ENCODE measurements at places on chromosomes 5 and 9. TPM values are rescaled to one million over a fixed set of nuclear protein-coding genes. Genes with fewer than 3 reads are reported as not detected.

The PDE6A gene
- total RNA-seq = not detected

The PCDHA9 gene
- 0.06 TPM for total RNA-seq

The PNPLA7 gene
- total RNA-seq = 2.4 TPM

- DNase-seq = peak; percentile 68
Observed at GRCh38 chr5:146283344-146283761, 55.3 kb upstream of the POU4F3 start.

GRCh38 chr9:127976498-127976897, 4.3 kb downstream of the EEIG1 start:
- no peak for DNase-seq

DNA sequence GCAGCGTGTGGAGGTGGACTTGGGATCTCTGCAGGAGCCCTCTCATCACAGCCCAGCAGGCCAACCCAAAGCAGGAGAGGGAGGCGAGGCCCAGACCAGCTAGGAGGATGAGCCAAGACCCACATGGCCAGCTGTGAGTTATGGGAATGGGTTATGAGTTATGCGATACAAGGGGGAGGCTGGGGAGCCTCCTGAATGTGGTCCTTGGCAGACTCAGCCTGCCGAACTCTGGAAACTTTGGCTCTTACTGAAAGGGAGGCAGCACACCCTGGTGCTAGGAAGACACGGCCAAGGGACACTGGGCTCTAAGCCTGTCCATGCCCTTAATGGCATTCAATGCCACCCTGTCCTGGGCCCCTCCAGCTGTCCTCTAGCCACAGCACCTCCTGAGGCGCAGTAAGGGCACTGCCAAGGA, 7.7 kb upstream of the VAV2 start:
- no peak for DNase-seq

DNA sequence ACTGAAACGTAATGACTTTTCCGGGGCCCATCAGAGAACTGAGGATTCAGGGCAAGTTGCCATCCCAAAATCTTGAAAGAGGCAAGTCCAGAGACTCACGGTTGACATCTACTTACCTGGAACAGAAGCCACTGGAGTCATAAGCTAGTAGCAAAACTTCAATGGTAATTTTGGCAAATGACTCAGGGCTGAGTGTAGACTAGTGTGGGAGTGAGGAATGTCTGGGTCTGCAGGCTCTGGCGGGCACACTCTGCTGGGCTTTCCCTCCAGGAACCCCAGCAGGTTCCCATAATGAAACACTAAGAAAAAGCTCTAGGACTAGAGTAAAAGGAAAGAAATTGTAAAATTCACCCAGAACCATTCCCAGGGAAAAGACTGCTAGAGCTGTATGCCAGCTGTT, 122.9 kb upstream of the NFIL3 start:
- no peak for DNase-seq

- DNase-seq = no peak
Observed at GRCh38 chr5:113296676-113297075, 138.1 kb downstream of the TSSK1B start.
